ENCODE measurements at places on chromosomes 5 and 9. TPM values are rescaled to one million over a fixed set of nuclear protein-coding genes. Genes with fewer than 3 reads are reported as not detected.

GHR gene
- not detected for total RNA-seq

NOTCH1 gene
- 64.2 TPM for total RNA-seq

RAPGEF6 gene
- 278 TPM for total RNA-seq

REEP2 gene
- total RNA-seq = 232 TPM

FABP6 gene
- 7.7 TPM for total RNA-seq

SH3TC2 gene
- total RNA-seq = 0.25 TPM

MELK gene
- total RNA-seq = 7.2 TPM

BNC2 gene
- total RNA-seq = 15.2 TPM

STKLD1 gene
- total RNA-seq = 2.6 TPM

GLRA1 gene
- total RNA-seq = 0.22 TPM

TAF11L13 gene
- 1.3 TPM for total RNA-seq

NR6A1 gene
- total RNA-seq = 51.0 TPM

TPM2 gene
- total RNA-seq = 188 TPM

MEIKIN gene
- not detected for total RNA-seq

LCN15 gene
- 1.9 TPM for total RNA-seq

DNAI1 gene
- 1.2 TPM for total RNA-seq

OTP gene
- 0.17 TPM for total RNA-seq

ATP6V0E1 gene
- 95.3 TPM for total RNA-seq

PTCH1 gene
- 104 TPM for total RNA-seq

DNM1 gene
- 276 TPM for total RNA-seq

SLC24A2 gene
- total RNA-seq = 5.1 TPM

EQTN gene
- not detected for total RNA-seq
